Kidney epithelial cell (primary cell): ENCODE measurements at places on chromosomes 7 and 10. TPM values are rescaled to one million over a fixed set of nuclear protein-coding genes. Genes with fewer than 3 reads are reported as not detected.
A peak's percentile ranks its signal among the peaks of the same experiment; 100 is the strongest.

The PPP1R3C gene
- total RNA-seq, result 0.89 and 1.8 TPM in 2 replicates

The NME8 gene
- not detected in 2 replicates for total RNA-seq

The CBX3 gene
- 104 and 107 TPM in 2 replicates for total RNA-seq

The NPC1L1 gene
- 0.96 and 1.5 TPM in 2 replicates for total RNA-seq

The STOX1 gene
- 0.21 and 0.71 TPM in 2 replicates for total RNA-seq

The SNCG gene
- total RNA-seq, result 0.21 TPM in 1 of 2 replicates, not detected in the other

The BHLHA15 gene
- 8.1 and 9.7 TPM in 2 replicates for total RNA-seq

The PVRIG gene
- not detected in 2 replicates for total RNA-seq

The CAMK2B gene
- total RNA-seq, result 0.68 TPM in 1 of 2 replicates, not detected in the other

The CRTAC1 gene
- total RNA-seq, result 3.2 and 3.3 TPM in 2 replicates

The MYPN gene
- total RNA-seq, result 0.04 TPM in 1 of 2 replicates, not detected in the other

The MAT1A gene
- 0.38 TPM in 1 of 2 replicates, not detected in the other for total RNA-seq

The SYT15B gene
- 0.21 and 0.82 TPM in 2 replicates for total RNA-seq

DNA sequence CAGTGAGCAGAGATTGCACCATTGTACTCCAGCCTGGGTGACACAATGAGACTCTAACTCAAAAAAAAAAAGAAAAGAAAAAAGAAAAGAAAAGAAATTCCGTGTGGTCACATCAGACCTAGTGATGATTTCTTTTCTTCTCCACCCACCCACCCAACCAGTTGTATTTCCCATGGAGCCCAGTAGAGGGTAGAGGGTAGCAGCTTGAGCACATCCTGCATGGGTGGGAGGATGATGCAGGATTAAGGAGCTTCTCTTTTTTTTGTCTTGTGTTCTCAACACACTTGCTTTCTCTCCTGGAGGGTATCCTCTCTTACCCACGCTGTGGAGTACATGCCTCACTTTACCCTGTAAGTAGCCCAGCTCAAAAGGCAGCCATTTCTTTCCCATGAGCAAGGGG is 118.6 kb upstream of the CARD11 start:
- no peak for DNase-seq

GRCh38 chr7:42233171-42233570 is 3.8 kb downstream of the GLI3 start:
- DNase-seq, result no peak

DNA sequence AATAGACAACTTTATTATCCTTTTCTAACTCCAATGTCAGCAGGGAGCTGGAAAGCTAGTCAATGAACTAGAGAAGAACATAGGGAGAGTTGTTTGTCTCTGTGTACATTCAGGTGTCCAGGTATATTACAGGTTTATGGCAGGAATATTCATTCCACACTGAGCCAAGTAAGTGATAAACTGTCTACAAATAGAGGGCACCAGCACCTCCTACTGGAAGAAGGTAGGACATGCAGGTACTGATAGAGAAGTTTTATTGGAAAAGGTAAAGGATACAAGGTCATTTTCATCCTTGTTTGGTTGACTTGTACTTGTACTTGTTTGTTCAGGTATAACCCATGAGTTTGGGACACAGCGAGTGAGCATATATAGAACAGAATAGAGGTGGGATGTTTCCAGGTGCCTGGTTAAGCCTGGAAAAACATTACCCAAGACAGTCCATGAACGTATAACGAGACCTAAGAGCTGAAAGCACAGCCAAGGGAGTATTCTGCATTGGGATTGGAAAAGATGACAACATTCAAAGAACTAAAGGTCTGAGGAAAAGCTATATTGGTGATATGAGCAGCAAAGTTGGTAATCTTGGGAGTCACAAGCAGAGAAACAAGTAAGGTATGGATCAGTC is 61.4 kb upstream of the PPP1R3C start:
- no peak for DNase-seq

DNA sequence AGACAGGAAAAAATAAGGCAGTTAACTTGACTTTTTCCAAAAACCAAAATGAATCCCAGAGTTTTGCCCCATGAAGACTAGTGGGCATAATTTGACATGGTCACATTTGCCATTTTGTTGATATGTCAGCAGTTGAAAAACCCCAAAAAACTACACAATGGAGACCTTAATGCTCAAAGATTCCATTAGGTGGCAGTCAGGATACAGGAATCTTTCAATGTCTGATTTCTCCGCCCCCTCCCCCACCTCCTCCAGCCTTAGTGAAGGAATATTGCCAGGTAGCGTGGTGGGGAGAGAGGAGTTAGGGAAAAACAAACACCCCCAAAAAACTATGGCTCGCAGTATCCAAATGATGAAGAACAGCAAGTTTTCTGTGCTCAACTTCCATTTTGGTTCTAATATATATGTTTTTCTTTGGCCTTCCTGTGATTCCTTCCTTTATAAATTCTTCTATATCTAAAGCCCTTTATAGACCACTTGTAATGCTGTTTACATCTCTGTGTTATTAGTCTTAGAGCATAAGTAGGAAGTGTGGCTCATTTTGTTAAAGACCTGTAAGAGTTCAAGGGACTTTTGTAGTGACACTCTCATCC is 6.7 kb upstream of the SMNDC1 start:
- DNase-seq, result no peak

DNA sequence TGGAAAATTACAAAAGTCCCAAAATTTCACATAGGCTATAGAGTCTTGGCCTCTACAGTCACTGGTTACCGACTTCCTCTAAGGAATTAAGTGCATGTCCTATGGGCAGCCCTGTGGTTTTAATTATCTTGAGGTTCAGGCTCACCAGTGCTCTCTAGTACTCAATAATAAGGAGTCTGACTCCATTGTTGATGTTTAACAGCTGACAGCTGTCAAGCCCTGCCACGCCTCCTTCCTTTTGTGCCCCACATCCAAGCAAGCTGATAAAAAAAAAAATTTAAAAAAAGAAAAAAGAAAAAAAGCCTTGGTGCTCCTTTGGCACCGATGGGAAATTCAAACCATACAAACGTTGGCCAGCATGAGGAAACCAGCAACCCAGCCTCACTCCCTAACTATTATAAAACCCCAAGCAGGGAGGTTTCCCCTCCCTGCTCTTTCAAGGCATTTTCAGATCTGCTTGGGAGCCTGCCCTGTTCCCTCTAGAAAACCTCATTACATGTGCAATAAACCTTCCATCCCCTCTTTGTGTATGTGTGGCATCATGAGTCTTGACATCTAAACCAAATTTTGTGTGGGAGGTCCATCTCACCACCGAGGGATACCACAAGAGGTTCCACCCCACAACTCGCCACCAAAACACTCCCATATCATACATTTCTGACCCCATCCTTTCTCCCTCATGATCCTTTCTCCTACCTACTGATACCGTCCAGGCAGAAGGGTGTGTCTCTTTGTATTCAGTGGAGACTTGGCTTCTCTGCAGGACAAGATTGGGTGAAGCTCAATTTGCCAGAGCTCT is 70.9 kb upstream of the CCDC71L start:
- DNase-seq, result no peak

DNA sequence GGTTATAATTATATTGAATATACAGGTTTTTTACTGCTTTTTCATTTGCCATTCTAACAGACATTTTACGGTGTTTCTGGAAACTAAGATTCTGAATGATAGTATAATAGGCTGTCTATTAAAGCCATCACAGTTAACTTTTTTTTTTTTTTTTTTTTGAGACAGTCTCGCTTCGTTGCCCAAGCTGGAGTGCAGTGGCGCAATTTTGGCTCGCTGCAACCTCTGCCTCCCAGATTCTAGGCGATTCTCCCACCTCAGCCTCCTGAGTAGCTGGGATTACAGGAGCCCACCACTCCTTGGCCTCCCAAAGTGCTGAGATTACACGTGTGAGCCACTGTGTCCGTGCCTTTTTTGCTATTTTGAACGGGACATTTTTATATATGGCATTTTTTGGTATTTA is 4.4 kb downstream of the TDRD1 start:
- no peak for DNase-seq

DNA sequence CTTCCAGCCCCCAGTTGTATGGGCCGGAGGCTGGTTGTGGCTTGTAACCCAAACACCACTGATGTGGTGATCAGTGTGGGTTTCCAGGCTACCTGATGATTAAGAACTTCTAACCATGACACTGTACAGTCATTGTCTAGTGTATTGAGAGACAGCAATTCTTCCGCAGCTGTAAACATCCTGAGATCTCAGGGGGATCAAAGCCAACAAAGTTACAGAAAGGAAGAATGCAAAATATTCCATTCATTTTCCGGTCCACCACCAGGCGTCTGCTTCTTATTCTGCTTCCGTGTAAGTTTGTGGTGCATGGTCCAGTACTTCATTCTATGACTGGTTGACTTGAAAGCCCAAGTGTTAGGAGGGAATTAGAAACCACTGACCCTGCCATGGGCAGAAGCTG is 10.3 kb upstream of the GLI3 start:
- DNase-seq, result peak; percentile 42

DNA sequence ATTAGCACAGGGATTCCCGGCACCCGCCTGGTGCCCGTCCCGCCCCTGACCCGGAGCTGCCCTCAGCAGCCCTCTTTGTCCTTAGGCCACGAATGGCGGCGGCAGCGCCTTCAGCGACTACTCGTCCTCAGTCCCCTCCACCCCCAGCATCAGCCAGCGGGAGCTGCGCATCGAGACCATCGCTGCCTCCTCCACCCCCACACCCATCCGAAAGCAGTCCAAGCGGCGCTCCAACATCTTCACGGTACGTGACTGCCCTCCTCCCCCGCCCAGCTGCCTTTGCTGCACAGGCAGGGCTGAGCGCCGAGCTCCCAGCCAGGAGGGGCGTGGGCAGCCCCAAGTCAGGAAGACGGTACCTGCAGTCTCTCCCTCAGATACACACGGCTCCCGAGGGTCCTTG is 33.6 kb downstream of the AGAP3 start:
- no peak for DNase-seq

- DNase-seq, result no peak
Observed at GRCh38 chr10:124217906-124218804, 124.8 kb upstream of the CHST15 start.

GRCh38 chr10:105702211-105702610 is 1061.1 kb downstream of the SORCS3 start:
- no peak for DNase-seq

- no peak for DNase-seq
Observed at GRCh38 chr7:156832195-156832877, 60.6 kb downstream of the LMBR1 start.

DNA sequence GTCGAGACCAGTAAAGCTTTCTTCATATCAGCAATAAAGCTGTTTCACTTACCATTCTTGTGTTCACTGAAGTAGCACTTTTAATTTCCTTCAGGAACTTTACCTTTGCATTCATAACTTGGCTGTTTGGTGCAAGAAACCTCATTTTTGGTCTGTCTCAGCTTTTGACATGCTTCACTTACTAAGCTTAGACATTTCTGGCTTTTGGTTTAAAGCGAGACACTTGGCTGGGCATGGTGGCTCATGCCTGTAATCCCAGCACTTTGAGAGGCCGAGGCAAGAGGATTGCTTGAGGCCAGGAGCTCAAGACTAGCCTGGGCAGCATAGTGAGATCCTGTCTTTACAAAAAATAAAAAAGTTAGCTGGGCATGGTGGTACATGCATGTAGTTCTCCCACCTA is 15.8 kb downstream of the PLEKHA1 start:
- DNase-seq, result no peak

GRCh38 chr10:73785211-73785720 is at the start of gene ZSWIM8:
TSS of gene ZSWIM8 (plus strand) at chr10:73785606. CDS start at chr10:73785879, 273 bp downstream.
- DNase-seq, result peak; percentile 88

GRCh38 chr7:134562136-134562535 is 13.2 kb downstream of the AKR1B15 start:
- peak; percentile 48 for DNase-seq

DNA sequence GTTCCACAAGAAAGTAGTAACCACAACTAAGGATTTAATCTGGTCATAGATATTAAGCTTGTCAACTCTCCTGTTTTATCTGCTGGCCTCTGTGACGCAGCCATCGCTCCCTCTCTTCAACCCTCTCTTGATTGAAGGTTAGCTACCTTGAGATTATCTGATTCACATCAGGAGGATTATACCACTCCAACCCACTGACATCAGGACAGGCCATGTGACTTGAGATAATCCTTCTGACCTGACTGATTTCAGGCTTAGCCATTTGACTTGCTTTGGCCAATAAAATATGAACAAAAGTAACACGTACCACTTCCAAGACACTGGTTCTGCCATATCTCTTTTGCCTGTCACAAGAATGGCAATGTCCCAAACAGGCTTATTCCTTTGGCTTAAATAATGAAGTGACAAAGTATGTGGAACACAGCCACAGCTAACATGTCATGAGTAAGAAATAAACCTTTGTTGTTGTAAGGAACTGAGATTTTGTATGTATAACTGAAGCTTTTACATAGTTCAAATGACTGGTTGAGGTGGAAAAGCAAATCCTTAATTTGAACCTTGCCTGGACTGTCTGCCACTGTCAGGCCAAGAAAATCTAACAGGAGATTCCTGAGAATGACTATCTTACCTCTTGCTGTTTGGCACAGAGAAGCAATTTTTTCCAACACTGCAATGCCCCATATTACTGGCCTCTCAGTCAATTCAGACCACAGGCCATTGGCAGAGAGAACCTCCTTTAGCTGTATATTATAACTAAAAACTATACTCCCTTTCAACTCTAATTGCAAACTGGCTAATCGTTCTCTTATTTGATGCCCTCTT is 13.9 kb downstream of the ZNF438 start:
- no peak for DNase-seq

DNA sequence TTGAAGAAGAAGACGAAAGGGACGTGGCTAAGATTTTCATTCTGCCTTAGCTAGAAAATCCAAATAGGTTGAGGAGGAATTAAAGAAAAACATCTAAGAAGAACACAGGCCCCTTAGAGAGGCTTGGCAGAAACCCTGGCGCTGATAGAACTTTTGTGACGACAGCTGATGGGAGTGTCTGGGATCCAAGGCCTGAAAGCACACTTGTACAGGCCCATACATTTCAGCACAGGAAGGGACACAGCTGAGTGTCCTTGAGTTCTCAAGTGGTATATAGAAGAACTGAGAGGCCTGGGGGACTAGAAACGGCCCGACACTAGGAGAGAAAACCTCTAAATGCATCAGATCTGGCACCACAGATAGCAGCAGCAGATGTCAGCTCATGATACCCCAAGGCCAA is 39.5 kb downstream of the PRPS1L1 start:
- DNase-seq, result no peak

GRCh38 chr10:94240491-94240890 is 122.2 kb downstream of the NOC3L start:
- no peak for DNase-seq

- peak; percentile 97 for DNase-seq
Observed at GRCh38 chr10:124153023-124153826, 59.8 kb upstream of the CHST15 start.

GRCh38 chr10:75959912-75960311 is 528.5 kb downstream of the LRMDA start:
- no peak for DNase-seq

GRCh38 chr7:1432411-1433082 is 26.7 kb downstream of the MICALL2 start:
- no peak for DNase-seq

GRCh38 chr7:106617860-106618259 is 43.1 kb downstream of the CCDC71L start:
- no peak for DNase-seq

- DNase-seq, result no peak
Observed at GRCh38 chr7:41873741-41874140, 170.9 kb upstream of the INHBA start.

DNA sequence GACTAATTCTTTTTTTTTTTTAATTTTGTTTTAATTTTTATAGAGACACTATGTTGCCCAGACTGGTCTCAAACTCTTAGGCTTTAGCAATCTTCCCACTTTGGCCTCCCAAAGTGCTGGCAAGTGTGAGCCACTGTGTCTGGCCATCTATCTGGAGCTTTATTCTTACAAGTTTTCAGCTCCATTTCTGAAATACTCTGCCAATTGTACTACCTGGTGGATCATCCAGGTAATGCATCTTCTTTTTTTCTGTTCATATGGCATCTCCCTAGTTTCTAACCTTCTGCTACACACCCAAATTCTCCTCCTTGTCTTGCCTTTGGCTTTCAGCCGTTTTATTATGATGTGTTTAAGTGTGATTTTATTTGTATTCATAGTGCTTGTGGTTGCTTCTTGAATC is 40.2 kb downstream of the ZNF365 start:
- DNase-seq, result no peak
